ENCODE measurements at places on chromosomes 2 and 18.

- no peak for DNase-seq
These were observed 106.0 kb downstream of the UBR3 start for GRCh38 chr2:169933124-169933711.

DNA sequence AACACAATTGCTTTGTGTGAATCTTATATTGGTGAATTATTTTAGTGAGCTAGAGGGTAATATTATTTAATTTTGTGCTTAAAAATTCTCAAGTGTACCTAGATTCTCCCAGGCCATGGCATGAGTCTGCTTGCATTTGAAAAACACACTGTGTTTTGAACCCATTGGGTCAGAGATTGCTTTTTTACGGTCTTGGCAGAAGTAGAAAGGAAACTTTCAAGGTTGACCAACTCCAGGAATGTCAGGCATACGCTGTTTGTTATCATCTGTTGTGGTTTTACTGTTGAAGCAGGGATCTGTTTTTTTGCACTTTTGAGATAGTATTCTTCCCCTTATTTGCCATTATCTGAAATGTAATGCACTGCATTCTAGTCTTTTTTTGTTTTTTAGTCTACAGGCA is 377.4 kb downstream of the RPRM start:
- no peak for DNase-seq

DNA sequence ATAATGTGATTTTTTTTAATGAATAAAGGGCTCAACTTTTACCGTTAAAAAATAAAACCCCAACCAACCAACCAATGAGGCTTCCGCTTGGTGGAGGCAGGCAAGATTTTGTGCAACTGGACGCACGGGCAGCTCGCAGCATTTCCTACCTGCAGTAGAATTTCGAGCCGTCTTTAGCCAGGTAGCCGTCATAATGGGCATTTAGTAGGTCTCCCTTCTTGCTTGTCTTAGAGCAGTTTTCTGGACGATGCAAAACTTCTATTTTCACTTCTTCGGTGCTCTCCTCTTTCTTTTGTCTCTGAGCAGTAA is 316 bp downstream of the FKBP7 start:
- no peak for DNase-seq

- no peak for DNase-seq
These were observed 28.2 kb upstream of the CYRIA start for GRCh38 chr2:16693854-16694253.

- DNase-seq: no peak
These were observed 4.8 kb upstream of the IMPA2 start for GRCh38 chr18:11976315-11977152.

DNA sequence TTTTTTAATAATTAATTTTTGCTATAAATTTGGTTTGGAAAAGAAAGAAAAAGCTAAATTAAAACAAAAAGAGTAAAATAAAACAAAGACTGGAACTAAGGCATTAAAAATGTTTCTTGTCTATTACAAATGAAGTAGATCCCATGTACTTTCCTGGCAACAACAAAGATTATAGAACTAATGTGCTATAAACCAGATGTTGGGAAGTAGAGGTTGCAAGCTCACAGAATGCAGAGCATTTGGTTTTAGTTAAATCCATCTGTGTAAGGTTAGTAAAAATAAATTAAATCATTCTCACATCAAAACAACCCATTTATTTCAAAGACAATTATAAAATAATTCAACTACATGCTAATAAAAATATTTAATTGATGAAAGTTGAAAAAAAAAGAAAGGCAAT is 157.2 kb upstream of the ZC3H15 start:
- DNase-seq: no peak

GRCh38 chr2:241050624-241051577 is 51.2 kb downstream of the MTERF4 start:
- no peak for DNase-seq

- no peak for DNase-seq
These were observed 298.6 kb downstream of the SUCLG1 start for GRCh38 chr2:84160453-84160852.

DNA sequence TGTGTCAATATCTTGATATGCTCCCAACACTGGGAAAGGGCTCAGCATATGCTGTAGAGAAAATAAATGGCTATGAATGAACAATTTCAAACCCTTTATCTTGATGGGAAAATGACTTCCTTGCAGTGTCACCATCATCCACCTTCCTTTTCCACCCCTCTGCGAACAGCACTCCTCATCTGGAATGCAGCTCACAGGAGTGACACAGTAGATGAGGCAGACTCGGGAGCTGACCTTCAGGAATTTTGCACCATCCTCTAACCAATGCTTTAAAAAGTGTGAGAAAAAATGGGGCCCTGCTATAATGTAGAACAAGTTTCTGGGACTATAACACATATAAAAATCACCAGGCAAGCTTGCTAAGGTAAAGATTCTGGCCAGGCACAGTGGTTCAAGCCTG is 41.3 kb upstream of the YPEL5 start:
- DNase-seq: no peak

DNA sequence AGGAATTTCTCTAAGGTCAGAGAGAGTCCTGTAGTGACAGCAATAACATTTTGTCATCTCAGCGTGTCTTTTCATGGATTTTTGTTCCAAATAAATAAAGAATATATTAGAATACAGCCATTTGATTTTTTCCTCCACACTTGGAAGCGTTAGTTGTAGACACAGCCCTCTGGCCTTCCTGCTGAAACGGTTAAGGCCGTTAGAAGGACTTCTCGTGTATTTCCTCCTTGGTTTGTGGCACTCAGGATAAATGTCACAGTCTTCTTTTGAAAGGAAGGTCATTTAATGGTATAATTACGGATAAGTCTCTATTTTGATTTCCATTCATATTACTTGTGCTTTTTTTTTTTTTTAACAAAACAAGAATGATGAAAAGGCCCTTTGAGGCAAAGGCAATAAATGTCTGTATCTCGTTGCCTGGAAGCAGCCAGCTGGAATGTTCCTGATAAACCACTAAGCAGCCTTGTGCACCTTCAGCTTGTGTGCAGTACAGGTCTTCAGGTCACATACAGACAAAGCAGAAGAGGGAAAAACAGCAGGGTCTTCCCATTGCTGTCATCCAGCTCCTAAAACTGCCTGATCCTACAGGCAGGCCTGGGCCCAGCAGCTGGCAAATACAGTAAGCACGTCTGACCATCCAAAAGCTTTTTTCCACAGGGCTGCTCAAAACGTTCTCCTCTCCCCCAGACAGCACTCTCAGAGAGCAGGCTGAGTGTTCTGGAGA is 14.4 kb downstream of the EFR3B start:
- DNase-seq: no peak

DNA sequence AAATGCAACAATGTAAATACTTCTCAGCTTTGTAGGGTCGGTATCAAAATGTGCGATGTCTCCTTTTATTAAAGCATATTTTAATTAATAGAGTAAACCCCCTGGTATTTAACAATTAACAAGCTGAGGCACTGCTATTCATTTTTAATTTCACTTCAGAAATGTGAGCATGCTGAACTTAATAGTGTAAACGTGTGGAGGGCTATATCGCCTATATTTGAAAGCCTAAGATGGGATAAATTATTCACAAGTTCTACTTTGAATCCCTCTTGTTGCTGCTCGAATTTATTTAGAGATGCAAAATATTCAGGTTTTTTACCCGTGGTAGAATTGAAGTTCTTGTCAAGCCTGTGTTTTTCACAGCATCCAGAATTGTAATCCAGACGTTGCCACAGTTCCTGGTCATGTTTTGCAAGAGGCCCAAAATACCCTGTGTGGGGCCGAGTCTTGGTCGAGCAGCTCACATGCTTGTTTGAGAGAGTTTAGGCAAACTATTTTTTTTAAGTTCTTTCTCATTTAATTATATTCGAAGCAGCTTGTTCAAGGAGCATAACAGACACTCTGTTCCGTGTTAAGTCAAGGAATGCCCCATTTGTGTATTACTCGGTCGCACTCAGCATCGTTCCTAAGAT is 2.5 kb downstream of the SALL3 start:
- DNase-seq: no peak

DNA sequence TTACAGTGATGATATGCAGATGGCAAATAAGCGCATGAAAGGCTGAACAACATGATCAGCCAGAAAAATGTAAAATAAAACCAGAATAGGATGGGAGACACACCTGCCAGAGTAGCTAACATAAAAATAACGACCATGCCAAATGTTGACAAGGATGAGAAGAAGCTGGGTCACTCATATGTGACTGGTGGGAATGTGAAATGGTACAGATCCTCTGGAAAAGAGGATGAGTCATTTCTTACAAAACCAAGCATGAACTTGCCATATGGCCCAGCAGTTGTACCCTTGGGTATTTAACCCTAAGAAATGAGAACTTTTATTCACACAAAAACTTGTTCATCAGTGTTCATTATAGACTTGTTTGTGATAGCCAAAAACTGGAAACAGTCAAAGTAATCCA is 143.8 kb downstream of the SH3BP4 start:
- DNase-seq: no peak

GRCh38 chr2:147045113-147045512 is 799.7 kb upstream of the ACVR2A start:
- DNase-seq: no peak

DNA sequence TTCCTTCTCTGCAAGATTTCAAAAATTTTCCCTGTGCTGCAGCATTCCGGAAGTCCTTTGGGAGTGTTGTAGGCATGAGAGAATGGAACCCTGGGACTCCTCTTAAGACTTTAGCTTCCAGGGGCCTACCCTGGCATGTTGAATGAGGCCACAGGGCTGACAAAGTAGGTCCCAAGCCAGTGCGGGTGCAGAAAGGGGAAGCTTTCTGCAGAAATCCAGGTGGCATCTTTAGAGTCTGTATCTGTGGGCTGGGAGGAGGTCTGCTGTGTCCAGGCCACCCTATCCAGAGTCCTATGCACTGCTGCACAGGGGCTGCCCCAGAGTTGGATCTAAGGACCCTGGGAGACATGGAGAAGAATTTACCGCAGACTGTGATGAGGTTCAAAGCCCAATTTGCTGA is 1.9 kb upstream of the SIX2 start:
- DNase-seq: no peak

GRCh38 chr2:3470166-3470651 is 49.1 kb downstream of the ADI1 start:
- DNase-seq: no peak

DNA sequence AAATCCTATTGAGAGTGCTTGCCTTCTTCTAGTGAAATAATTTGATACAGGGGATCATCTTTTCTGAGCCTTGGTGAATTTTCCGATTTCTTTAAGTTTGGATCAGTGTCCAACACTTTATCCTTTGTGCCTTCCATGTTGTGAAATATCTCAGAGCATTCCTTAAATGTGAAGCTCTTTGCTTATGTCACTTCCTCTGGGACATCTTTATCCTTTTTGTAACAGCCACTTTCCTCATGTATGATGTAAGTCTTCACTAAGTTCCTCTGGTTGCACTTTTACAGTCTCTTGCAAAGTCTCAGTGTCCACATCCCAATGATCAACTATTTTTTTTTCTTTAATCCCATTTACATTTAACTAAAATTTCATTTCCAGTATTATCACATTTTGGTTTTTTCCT is 254.2 kb downstream of the EN1 start:
- no peak for DNase-seq
